Activated CD4-positive, alpha-beta memory T cell treated with anti-CD3 and anti-CD28 coated beads for 36 hours (primary cell): ENCODE measurements at places on chromosomes 3 and 15.

DNA sequence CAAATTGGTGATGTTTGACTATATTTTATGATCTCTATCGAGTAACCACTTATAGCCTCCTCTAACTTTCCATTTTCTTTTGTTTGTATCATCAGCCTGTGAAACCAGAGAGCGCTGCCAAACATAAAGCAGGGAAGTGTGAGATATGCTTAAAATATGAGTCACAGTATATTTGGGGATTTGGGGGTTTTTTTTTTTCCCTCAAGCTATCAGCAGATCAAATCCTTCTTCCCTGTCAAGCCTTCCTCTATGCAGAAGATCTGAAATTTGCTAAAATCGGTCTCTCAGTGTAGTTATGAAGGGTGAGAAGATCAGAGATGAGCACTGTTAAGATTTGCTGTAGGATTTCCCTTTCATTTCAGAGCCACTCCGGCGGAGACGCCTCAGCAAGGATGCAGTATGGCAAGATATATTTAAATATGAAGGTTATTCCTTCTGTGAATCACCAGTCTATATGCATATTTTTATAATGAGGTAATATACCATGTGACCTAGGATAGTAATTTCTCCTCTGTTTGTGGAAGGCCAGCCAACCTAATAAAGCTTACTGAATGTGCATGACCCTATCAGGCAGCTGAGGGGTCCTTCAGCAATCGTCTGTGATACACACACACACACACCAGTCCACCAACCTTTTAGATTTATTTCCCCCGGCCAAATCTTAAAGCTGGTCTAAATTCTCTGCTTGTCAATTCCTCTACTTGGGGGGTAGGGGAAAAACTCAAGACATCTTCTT is 474.1 kb downstream of the FOXP1 start:
- no peak for DNase-seq

DNA sequence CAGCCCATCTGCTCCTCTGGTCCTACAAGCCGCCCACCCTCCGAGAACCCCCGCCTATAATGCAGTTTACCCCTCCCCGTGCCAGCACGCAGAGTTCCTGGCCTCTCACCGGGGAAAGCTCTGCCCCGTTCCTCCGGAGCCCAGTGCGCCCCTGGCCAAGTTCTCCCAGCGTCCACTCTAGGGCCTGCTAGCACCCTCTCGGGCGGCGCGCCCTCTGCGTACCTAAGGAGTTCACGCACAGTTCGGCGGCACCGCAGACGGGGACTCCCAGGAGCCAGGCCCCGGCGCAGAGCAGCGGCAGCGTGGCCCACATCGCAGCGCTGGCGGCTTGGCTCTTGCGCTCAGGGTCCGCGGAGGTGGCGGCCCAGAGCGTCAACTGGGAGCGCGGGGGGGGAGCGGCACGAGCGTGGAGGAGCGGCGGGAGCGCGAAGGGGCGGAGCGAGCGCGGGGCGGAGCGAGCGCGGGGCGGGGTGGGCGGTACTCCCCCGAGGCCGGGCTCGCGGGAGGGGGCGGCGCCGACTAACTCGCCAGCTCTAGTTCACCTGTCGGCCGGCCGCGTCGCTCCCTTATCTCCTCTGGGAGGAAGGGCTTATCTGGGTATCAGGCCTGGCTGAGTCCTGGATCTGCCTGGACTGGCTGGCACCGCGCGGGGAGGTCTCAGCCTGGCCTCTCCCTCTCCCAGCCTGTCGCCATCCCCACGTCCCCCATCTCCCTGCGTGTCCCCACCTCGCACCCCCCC is at the start of gene CTSH:
Gene CTSH, minus strand, starts transcription at position 378 of the 739 bp plus-strand sequence. Its CDS starts 65 bp downstream, at position 313.
- DNase-seq = peak; percentile 85

DNA sequence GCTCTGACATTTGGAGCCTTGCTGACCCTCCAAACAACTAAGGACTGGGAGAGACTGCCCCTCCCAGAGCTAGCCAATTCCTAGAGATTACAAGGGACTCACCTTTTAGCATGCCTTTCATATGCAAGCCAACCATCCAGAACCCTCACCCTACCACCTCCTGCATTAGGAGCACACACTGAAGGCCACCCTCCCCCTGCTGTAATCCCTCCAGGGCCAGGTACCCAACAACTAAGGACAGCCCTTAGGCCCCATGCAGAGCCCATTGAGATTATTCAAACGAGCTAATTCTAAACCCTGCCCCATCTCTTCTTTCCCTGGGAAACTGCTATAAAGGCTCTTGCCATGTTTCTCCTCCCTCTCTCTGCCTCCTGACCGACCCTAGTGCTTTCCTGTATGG is 352.6 kb downstream of the ERC2 start:
- DNase-seq = no peak

DNA sequence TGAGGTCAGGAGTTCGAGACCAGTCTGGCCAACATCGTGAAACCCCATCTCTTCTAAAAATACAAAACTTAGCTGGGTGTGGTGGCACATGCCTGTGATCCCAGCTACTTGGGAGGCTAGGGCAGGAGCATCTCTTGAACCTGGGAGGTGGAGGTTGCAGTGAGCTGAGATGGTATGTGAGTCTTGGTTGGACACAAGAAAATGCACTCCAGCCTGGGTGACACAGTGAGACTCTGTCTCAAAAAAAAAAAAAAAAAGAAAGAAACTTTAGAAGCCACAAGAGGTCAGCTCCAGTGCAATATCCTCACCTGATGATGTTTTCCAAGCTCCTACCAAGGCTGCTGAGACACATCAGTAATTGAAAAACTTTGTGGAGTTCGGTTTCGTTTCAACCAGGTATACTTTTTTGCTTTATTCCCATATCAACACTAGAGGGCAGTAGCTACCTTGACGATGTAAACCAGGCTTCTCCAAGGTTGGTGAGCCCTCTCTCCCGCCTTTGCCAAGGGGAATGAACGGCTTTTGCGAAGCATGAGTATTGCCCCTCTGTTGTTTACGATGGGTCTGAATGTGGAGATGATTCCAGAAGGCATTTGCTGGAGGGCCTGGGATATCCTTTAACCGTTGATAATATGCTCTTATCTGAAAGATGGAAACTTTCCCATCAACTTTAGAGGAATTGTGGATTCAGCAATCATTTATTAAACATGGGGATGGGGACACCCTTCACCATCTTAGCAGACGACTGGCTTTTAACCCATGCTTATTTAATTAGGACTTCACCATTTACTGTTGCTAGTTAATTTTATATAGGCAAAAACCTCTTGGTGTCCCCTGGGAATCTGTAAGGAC is 202.8 kb downstream of the SV2B start:
- peak; percentile 28 for DNase-seq

DNA sequence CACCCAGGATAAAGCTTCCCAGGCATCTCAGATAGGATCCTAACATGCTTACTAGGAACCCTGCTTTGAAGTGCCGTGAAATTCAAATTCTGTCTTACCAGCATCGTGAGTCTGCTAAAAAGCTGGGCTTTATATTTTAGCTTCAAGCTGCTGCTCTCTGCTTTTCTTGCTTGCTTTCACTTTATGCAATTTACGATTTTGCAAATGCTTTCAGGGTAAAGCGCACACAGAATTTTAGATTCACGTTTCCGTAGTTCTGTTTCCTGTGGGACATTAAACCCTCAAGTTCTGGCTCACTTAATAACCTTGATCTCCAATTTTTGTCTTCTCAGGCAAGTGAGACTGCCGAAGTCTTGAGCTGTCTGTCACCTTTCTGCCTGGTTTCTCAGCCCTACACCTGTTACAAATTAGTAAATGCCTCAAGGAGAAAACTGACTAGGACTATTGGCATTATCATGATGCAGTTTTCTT is 170.5 kb upstream of the TGFBR2 start:
- DNase-seq = no peak

DNA sequence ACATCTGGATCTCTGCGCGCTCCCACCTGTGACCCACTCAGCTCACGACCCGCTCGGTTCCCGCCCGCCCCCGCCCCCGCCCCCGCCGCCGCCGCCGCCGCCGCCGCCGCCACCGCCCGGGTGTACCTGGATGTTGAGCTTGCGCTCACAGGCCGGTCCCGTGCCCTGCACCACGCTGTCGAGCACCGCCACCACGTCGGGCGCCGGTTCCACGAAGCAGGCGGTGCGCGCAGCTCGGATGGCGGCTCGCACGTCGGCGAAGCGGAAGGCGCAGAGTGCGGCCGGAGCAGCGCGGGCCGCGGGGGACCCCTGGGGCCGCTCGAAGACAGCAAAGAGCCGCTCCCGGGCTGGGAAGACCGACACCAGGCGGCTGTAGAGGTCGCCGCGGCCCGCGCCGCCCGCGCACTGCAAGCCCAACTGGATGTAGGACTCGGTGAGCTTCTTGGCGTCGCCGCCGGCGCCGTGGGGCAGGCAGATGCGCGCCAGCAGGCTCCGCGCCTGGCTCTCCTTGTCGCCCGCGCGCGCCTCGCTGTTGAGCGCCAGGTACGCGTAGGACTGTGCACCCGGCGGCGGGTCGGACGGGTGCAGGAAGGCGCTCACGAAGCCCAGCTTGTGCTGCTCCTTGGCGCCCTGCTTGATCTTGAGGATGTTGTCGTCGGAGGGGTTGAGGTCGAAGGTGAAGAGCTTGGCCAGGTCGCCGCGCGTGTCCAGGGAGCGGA is 1.1 kb downstream of the PLXND1 start:
- DNase-seq = peak; percentile 56

- no peak for DNase-seq
These were observed 44.4 kb downstream of the ADAMTSL3 start for GRCh38 chr15:83698294-83698693.

DNA sequence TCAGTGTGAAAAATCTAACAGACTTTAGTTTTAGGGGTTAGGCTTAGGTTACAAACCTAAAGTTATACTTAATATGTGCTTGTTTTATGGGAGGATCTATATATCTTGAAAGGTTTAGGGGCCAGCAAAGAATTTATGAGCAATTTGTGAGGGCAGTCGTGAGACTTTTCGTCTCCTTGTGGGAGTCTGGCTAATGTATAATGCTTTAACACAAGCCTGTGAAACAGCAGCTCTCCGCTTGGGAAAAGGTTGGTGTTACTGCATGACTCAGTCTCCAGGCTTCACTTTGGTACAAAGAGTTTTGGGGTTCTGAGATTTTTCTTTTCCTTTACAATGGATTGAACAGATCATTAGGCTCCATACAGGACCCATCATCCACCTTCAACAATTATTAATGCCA is 79.0 kb upstream of the MFGE8 start:
- no peak for DNase-seq
